Fibroblast of lung (primary cell): ENCODE measurements at places on chromosomes 6 and 20. TPM values are rescaled to one million over a fixed set of nuclear protein-coding genes. Genes with fewer than 3 reads are reported as not detected.
A peak's percentile ranks its signal among the peaks of the same experiment; 100 is the strongest.

DNA sequence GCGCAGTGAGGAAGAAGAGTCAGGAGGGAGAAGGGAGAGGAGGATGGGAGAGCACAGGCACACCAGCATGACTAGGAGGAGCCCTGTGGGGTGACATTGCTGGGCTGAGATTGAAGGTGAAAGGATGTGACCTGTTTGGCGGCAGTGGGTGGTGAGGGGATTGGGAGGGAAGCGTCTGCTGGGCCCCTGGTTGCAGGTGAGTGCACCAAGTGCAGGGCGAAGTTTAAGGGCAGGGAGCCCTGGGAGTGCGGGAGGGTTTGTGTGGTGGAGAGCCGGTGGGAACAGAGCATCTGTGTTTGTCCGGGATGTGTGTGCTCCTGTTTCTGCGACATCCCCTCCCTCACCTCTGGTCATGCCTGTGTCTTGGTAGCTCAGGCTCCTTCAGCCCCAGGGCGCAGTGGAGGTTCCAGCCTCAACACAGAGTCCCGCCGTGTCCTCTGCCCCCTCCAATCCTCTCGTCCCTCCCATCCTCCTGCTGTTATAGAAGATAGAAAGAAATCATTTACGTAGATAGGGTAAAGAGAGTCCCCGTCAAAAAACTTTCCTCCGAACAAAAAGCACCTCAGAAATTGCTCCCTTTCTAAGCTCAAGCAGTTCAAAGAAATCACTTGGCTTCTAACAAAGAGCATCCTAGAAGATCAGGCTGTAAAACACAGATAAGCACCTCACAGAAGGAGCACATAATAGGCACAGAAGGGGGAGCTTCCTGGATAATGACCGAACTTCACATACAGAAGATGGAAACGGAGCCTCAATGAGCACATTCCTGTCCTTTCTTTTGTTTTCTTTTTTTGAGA lies 25.0 kb downstream of the ULBP1 start:
- DNase-seq: no peak

DNA sequence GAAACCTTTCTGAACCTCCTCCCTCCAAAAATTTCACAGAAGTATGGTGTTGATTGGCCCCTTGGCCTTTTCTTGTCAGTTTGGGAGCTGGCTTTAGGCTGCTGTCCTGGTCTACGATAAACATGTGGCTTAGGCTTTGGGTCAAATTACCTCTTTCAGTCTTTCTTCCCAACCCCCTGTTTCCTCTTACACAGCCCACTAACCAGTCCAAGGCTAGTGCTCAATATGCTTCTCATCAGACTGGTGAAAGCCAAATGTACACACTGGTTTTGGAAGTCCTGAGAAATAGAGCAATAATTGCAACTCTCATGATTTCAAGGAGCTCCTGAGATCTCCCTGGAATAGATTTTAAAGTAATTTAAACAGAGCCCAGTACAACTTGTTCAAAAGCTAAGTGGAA lies 933.7 kb upstream of the GJE1 start:
- peak; percentile 8 for DNase-seq

- DNase-seq: peak; percentile 63
Observed at GRCh38 chr6:75203721-75204120, 2.1 kb downstream of the COL12A1 start.

CST8 gene
- not detected in 2 replicates for total RNA-seq

- peak; percentile 44 for DNase-seq
Observed at GRCh38 chr6:35240838-35241801, 18.4 kb upstream of the ZNF76 start.

SLC25A27 gene
- 12.6 and 18.7 TPM in 2 replicates for total RNA-seq

UST gene
- 19.5 and 20.0 TPM in 2 replicates for total RNA-seq

DNA sequence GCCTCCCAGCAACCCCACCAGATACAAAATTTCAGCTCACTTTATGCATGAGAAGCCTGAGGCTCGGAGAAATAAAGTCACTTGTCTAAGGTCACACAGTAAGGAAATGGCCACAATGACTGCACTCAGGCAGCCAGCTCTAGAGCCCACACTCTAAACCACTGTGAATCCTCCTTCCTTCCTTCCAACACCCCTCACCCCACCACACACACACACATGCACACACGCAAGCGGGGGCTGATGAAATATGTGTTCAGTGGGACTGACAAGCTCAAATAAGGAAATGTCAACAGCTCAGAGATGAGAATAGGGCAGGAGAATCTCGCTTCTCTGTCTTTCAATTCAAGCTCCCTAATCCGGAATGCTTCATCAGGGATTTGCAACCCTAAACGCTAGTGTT lies 6.0 kb upstream of the BPIFA1 start:
- no peak for DNase-seq

DNA sequence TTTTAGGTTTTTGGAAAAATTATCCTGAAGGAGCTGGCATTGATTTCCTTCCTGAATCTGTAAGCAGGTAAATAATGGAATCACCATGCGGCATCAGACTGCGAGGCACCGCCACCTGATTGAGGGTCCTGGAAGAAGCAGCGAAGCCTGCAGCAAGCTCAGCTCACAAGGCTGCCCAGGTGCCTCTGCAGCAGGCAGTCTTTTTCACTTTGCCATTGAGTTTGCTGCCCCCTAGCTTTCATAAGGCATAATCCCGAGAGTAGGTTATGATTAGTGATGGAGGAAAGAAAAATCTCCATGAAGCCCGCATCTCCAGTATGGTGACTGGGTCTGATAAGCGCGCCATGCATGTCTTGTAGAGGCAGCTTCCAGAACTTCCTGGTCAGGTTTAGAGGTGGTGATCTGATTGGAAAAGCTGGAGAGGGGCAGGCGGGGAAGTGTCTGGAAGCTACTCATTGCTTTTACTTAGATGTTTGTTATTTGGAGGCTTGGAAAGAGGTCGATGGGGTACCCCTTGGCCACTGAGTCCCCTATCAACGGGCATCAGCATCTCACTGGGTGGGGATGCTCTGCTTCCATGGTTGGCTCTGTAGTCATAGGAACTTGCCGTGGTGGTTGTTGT lies 26.7 kb downstream of the IYD start:
- peak; percentile 56 for DNase-seq

- DNase-seq: no peak
Observed at GRCh38 chr6:142934106-142934505, 10.9 kb downstream of the HIVEP2 start.

GRCh38 chr6:139485742-139486475 lies 111.5 kb upstream of the CITED2 start:
- DNase-seq: no peak

- DNase-seq: no peak
Observed at GRCh38 chr20:39253051-39253755, 291.1 kb downstream of the DHX35 start.

DNA sequence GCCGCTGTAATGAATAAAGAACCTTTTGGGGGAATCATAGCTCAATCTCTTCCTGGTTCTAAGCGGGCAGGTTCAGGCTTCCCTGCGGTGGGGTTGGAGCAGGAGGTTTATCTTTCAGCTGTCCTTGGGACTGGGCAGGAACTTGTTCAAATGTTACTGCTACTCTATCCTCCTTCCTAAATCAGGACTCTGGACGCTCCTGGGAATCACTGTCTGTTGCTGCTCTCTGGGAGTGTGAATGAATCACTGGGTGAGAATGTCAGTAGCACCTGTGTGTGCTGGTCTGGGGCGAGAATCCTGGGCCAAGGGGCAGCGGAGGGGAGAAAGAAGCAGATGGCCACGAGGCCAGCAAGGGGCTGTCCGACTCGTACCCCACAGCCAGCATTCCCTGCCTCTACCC lies 65.4 kb upstream of the ZNFX1 start:
- peak; percentile 28 for DNase-seq

- DNase-seq: no peak
Observed at GRCh38 chr6:15265787-15266186, 19.9 kb downstream of the JARID2 start.

GRCh38 chr6:162099685-162100084 lies 627.9 kb downstream of the PRKN start:
- peak; percentile 92 for DNase-seq

DNA sequence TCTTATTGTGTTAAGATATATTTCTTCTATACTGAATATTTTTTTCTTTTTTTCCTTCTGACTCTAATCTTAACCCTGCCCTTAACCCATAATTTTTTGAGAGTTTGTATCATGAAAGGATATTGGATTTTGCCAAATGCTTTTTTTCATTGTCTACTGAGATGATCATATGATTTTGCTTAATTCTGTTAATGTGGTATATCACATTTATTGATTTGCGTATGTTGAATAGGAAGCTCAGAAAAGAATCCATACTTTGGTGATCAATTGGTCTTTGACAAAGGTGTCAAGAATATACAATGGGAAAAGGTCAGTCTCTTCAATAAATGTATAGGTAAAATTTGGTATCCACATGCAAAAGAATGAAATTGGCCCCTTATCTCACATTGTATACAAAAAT lies 588.8 kb upstream of the ADGRB3 start:
- no peak for DNase-seq

GRCh38 chr20:56801971-56802755 lies 173.1 kb downstream of the TFAP2C start:
- peak; percentile 75 for DNase-seq

DNA sequence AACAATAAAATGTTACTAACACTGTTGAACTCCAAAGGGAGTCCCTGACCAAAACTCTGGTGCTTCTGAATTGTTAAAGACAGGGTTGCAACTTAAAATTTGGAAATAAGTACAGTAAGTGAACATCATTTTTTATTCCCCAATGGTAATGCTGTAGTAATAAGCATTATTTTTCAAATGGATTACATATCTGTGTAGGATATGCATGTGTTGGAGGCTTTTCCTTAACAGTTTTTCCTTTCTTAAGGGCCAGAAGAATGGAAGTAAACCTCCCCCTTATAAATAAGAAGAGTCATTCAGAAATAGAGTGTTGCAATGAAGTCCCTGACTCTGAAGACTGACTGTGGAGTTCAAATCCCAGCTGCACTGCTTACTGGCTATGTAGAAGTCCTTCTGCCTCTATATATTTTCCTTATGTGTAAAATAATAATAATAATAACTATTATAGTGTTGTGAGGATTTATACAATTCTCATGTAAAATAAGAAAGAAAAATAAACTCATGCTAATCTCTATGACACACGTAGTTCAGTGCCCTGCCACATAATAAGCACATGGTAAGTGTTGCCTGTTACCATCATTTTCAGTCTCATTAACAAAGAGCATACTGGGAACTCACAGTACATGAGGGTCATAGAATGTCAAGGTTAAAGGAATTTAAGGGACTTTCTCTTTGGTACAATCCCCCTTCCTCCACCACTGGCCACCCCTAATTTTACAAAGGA lies 129.8 kb upstream of the SMLR1 start:
- DNase-seq: no peak

EYS gene
- under 0.01 TPM in 1 of 2 replicates, not detected in the other for total RNA-seq

ZBTB46 gene
- total RNA-seq: 2.8 and 4.5 TPM in 2 replicates

DNA sequence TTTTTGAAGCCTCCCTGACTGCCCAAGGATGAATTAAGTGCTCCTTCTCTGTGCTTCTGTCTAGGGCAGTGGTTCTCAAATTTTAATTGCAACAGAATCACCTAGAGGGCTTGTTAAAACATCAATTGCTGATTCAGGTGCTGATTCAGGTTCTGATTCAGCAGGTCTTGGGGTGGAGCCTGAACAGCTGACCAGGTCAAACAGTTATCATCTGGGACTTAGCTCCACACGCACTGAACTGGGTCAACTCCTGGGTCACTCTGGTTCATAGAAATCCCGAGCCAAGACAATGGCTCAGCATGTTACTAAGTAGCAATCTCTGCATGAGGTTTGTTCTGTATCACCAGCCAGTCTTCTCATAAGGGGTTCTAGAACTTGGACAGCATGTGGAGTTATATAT lies 192.3 kb downstream of the GJA1 start:
- no peak for DNase-seq

DNA sequence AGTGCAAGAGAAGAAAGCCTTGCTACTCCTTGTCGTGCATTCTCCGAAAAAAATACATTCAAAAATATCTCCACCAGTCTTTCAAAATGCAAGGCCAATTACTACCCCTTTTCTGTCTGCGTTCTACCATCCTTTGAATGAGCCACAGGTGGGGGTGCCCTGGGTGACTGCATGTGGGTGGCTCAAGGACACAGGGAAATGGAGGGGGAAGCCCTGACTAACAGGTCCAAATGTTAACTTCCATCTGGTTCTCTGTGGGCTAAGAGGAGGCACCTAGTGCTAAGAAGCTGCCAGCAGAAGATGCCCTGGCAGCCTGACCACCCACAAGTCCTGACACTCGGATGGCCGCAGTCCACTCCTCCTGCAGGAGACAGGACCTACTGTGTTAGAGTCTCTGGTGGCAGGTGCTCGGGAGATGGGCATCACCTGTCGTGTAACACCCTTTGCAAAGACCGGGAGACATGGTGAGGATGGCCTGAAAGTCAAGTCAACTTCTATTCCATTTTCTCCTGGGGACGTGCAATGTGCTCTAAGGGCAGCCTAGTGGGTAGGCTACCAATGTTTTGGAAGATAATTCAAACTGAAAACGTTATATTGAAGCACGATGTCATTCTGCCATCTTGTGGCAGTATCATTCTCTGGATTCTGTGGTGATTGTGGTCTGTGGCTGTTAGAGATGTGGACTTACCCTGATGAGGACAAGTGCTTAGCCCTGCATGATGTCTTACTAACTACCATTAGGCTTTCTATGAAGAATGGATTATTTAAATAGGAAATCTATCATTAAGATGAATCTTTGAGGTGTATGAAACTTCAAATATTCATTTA lies 27.4 kb upstream of the IGF2R start:
- DNase-seq: peak; percentile 41

FAM209B gene
- total RNA-seq: not detected in 2 replicates

DNA sequence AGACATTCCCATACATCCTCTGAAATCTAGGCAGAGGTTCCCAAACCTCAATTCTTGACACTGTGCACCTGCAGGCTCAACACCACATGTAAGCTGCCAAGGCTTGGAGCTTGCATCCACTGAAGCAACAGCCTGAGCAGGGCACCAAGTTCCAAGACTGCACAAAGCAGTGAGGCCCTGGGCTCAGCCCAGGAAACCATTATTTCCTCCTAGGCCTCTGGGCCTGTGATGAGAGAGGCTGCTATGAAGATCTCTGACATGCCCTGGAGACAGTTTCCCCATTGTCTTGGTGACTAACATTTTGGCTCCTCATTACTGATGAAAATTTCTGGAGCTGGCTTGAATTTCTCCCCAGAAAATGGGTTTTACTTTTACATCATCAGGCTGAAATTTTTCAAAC lies 107.5 kb upstream of the SAMD5 start:
- no peak for DNase-seq

DNA sequence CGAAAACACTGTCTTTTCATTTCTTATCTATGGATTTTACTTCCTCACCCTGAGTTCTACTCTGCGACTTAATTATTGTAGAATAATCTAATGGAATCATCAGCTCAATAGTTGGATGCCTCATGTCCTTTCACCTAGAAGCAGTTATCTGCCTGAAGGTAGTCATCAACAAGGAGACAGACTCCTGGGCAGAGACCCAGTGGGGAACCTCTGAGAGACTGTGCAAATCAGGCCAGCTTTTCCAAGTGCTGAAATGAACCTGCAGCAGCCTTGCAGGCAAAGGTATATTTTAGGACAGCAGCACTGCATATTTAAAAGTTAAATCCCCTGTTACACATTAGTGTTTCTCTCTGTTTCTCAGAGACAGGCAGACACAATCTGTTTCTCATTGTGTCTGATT lies 99.7 kb upstream of the STMND1 start:
- no peak for DNase-seq

GRCh38 chr20:48785256-48785655 lies 42.5 kb downstream of the PREX1 start:
- DNase-seq: no peak

GRCh38 chr20:32338665-32339064 lies 19.5 kb upstream of the ASXL1 start:
- DNase-seq: no peak

MYCT1 gene
- under 0.01 TPM in 1 of 2 replicates, not detected in the other for total RNA-seq
